NCI-H1417 treated with DMSO at 0.1 percent for 48 hours (cell line): ENCODE measurements at places on chromosomes 11 and 22.

DNA sequence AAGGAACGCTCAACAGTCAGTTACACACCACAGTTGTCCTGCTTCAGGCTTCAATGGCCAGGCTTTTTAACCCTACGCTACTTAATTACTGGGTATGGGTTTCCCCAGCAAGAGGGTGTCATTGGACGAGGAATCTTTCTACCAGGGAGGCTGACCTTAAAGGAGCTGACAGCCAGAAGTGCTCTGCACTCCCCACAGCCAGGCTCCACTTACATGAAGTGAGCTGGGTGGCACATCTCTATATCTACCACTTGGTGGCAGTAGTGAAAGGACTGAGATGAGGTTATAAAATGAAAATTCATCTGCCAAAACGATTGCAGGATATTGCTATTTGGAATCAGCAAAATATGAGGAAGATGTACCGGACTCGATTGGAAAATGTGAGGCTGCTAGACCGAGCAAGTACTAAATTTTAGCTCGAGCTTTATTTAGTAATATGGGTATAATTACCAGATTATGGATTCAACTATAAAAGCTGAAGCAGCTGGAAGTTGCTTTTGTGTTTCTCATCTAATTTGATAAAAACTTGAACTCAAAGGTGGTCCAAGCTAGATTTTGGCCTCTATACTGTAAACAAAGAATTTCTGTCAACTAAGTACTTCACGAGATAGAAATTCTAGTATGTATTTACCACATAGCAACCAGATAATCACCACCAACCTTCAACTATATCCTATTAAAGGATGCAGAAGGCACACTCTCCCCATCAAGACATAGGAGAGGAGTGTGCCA is 53.9 kb upstream of the CEP126 start:
- peak; percentile 18 for DNase-seq

- DNase-seq: no peak
Observed at GRCh38 chr11:86988351-86988881, 33.2 kb upstream of the FZD4 start.

- no peak for DNase-seq
Observed at GRCh38 chr11:82105331-82105998, 628.2 kb downstream of the FAM181B start.

DNA sequence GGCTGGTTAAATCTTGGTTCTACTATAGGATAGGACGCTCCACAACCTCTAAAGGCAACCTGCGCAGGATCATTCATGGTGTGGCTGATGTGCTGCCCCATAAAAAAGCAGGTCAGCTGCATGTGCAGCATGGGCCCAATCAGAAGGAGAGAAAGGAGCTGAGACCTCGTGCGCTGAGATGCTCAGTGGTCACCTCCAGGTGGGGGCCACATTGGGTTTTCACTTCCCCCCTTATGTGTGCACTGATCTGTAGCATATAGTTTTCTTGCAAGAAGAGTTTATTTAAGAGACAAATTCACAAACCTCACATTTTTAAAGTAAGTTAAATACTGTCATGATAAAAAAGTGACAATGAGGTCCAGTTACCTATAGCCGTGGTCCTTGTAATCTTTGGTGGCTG is 24.3 kb downstream of the SERPIND1 start:
- DNase-seq: no peak

GRCh38 chr11:94134651-94135512 is 6.2 kb downstream of the PANX1 start:
- DNase-seq: no peak

- no peak for DNase-seq
Observed at GRCh38 chr22:38030311-38031133, 26.7 kb upstream of the PICK1 start.

DNA sequence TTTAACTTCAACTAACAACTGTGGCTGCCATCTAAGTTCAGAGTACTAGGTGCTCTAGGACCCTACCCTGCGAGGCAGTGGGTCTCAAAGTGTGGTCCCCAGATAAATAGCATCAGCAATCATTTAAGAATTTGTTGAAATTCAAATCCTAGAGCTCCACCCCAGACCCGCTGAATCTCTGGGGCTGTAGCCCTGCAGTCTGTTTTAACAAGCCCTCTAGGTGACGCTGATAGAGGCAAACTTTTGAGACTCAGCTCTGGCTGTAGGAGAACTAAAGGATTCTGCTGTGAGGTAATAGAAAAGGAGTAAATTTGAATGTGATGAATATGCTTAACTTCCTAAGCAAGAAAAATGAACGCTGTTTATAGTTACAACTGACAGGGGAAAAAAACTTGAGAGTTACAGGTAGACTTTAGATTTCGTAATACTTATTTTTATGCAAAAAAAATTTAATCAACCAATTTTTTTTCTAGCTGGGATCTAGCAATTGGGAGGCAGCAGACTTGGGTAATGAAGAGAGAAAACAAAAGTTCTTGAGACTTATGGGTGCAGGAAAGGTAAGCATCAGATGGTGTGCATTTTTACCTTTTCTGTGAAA is 5.8 kb downstream of the C11orf58 start:
- no peak for DNase-seq

GRCh38 chr11:40391679-40392078 is 1067.8 kb downstream of the LRRC4C start:
- no peak for DNase-seq

DNA sequence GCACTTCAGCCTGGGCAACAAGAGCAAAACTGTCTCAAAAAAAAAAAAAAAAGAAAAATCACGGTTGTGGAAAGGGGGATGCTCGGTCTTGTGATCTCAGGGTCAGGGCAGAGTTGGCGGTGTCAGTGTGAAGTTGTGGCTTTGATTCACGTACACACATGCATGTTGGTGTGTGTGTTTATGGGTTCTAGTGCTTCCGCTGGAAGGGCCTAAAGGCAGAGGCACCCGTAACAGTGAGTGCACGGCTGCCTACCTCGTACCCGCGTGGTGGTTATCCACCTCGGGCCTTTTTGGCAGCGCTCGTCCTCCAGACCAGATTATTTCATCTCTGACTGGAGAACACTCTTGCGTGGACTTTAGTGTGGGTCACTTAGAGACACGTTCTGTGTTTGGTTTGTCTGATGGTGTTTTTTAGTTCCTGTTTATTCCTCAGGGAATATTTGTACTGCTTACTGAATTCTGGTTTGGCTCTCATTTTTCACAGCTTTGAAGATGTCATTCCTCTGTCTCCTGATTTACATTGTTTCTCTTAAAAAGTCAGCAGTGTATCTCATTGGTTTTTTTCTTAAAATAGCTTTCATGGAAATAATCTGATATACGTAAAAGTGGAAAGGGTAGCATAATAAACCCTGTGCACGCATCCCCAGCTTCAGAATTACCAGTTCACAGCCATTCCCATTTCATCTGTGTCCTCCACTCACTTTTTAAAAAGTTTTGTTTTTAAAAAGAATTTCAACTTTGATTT is 15.6 kb downstream of the ZBED4 start:
- DNase-seq: no peak

- DNase-seq: no peak
Observed at GRCh38 chr11:121656328-121657090, 203.7 kb upstream of the SORL1-AS1 start.

- DNase-seq: no peak
Observed at GRCh38 chr22:21449531-21450319, 17.5 kb upstream of the TMEM191C start.

- DNase-seq: no peak
Observed at GRCh38 chr22:35544189-35544588, 3.6 kb downstream of the RASD2 start.

DNA sequence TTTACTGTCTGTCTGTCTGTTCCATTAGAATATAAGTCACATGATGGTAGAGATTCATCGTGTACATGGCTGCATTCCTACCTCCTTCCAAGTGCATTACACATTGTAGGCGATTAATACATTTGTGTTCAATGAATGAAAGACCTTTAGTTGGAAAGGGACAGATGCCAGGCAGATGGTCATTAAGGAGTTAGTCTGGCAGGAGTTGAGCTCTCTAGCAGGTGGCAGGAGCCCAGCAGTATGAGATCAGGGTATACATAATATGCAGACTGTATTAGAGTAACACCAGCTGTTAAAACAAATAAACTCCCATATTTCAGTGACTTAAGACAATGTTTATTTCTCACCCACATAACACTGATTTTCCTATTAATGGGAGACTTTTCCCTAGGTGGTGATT is 147.7 kb upstream of the LARGE1 start:
- no peak for DNase-seq

- DNase-seq: no peak
Observed at GRCh38 chr11:66309475-66309874, 7.4 kb downstream of the CD248 start.

- no peak for DNase-seq
Observed at GRCh38 chr11:81380395-81380794, 1353.3 kb downstream of the FAM181B start.

- DNase-seq: no peak
Observed at GRCh38 chr22:49274754-49275380, 552.8 kb downstream of the BRD1 start.

GRCh38 chr11:64185175-64185692 is 737 bp upstream of the STIP1 start:
- DNase-seq: no peak

GRCh38 chr11:111879637-111879960 is 258 bp downstream of the CFAP68 start:
- no peak for DNase-seq

- DNase-seq: no peak
Observed at GRCh38 chr22:45475851-45476514, 26.7 kb upstream of the FBLN1 start.

- no peak for DNase-seq
Observed at GRCh38 chr22:32063701-32064100, 20.6 kb downstream of the SLC5A1 start.

GRCh38 chr11:59849129-59849528 is 3.8 kb upstream of the CBLIF start:
- DNase-seq: no peak

DNA sequence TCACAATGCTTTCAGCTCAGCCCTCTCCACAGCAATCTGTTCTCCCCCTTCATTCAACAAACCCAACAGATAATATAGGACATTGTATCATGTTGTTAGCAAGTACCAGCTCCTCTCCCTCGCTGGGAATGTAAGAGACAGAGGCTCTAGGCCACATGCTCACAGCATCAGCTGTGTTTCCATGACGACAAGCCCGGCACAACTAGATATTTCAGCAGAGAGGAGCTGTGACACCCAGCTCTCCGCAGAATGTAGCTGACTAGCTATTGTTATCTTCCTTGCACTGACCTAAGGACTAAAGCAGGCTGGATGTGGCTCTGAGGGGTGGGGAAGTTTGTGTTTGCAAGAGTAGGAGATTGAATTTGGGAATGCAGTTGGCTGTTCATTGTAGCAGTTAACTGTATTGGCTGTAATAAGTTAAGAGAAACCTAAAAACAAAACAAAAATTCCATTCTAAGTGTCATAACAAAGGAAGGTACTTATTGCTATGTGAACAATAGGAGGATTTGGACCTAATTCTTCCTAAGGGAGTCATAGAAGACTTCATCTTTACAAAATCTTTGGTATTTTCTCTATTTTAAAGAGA is 28.0 kb upstream of the RRAS2 start:
- no peak for DNase-seq

DNA sequence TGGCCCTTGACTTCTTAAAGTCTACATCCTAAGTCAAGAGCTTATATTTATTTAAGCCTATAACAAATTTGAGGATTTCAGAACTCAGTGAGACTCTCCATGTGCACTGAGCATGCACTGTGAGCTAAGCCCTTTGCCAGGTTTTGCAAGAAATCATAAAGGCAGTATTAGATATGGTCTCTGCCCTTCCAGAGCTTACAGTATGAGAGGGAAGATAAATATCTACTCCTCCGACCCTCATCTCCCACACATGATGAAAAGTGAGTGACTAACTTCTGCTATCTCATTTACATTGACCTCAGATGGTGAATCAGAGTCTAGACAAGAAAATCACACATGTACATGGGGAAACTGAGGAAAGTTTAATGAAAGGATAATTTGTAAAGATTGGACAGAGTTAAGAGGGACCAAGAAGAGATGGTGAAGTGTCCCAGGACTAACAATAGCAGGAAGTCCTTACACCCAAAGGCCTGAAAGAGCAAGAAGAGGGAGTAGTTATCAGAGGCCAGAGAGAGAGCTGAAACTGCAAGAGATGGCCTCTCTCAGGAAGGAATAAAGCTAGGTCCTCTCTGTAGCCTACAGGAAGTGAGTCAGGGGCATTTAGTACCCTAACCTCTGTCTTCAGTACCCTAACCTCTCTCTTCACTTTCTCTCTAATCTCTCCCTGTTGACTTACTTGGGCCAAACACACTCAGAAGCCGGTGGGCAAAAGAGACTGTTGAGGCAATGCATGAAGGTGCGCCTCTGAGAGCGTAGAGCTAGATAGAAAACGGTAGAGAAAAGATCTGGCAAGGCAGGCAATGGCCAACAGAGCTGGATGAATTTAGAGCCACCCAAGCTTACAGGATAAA is 23.0 kb upstream of the BLID start:
- DNase-seq: no peak

- DNase-seq: no peak
Observed at GRCh38 chr22:19523240-19524169, 705 bp downstream of the CLDN5 start.

GRCh38 chr11:86591631-86592030 is 80.8 kb downstream of the ME3 start:
- DNase-seq: no peak

- no peak for DNase-seq
Observed at GRCh38 chr11:2316169-2316962, 14.6 kb downstream of the TSPAN32 start.
